ENCODE measurements at places on chromosomes 7 and 10. TPM values are rescaled to one million over a fixed set of nuclear protein-coding genes. Genes with fewer than 3 reads are reported as not detected.

The PIP gene
- total RNA-seq: 0.47 TPM

The DNAJB9 gene
- total RNA-seq: 31.3 TPM

The MGAM2 gene
- 0.13 TPM for total RNA-seq

The PNLIP gene
- not detected for total RNA-seq

The TMEM236 gene
- total RNA-seq: 1.9 TPM

The NME8 gene
- total RNA-seq: 0.44 TPM

The CAMK2B gene
- total RNA-seq: 1.1 TPM

The MCM10 gene
- 0.50 TPM for total RNA-seq

DNA sequence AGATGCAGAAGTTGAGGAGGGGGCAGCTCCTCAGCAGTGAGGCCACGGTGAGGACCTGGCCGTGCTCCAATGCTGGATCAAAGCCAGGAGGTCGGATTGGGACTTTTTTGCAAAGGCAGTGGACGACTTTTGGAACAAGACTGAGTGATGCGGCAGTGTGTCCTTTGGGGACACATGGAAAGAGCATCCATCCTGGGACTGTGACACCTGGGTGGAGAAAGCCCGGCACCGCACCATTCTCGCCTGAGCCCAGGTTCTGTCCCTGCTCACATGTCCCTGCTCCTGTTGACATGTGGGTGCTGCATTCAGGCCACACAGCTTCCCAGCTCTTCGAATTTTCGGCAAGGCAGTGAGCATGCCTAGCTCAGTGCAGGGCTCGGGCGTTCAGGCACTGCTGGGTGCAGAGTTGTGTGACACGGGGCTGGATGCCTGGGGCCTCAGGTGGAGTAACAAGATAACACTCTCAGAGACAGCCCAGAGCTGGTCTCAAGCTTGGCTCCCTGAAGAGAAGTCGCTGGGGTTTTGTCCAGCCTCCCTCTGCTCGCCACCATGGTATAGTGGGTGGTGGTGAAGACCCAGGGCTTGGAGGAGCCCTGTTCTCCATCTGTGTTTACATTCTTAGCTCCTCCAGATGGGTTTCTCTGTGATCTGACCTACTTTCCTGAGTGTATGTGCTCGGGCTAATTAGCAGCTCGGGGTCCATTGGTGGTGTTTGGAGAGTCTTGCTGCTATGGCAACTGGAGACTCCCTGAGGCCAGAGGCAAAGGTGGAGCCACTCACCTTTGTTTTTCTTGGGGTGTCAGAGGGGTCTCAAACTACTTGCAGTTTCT lies 111.7 kb upstream of the BTBD16 start:
- no peak for DNase-seq

GRCh38 chr7:105278565-105278964 lies 110.2 kb downstream of the SRPK2 start:
- DNase-seq: no peak

GRCh38 chr10:18683427-18683826 lies 24.2 kb downstream of the ARL5B start:
- no peak for DNase-seq

GRCh38 chr10:51699145-51699474 lies 285 bp downstream of the CSTF2T start:
- DNase-seq: no peak

DNA sequence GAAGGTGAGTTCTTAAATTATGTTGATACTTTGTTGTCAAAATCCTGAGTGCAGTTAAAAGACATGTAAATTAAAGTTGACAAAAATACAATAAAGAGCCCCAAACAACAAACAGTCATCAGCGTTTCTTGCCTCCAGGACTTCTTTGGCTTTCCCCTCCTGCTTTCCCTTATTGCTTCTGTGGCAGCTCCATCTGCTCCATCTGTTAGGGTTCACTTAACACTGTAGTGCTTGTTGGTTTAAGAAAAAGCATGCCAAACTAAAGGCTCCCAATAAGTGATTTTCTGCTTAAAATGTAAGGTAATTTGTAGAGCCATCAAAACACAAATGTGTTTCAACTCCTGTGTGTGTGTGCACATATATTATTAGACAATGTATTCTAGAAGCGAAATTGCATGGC lies 254.3 kb upstream of the GNAI1 start:
- peak; percentile 55 for DNase-seq

DNA sequence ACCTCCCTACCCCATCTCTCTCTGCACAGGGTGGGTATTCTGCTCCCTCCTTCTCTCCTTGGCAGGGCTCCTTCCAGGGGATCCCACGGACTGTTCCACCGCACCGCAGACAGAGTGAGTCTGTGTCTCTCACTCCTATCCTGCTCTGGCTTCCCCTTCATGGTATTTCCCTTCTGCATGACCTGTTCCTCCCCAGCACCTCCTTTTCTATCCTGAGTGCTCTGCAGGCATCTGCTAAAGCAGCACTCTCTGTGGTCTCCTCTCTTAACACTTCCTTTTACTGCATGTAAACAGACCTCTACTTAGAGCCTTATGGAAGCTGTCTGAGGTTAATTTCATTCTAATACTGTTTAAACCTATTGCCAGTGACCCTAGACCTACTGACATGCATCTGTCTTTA lies 171.5 kb downstream of the CCSER2 start:
- no peak for DNase-seq

DNA sequence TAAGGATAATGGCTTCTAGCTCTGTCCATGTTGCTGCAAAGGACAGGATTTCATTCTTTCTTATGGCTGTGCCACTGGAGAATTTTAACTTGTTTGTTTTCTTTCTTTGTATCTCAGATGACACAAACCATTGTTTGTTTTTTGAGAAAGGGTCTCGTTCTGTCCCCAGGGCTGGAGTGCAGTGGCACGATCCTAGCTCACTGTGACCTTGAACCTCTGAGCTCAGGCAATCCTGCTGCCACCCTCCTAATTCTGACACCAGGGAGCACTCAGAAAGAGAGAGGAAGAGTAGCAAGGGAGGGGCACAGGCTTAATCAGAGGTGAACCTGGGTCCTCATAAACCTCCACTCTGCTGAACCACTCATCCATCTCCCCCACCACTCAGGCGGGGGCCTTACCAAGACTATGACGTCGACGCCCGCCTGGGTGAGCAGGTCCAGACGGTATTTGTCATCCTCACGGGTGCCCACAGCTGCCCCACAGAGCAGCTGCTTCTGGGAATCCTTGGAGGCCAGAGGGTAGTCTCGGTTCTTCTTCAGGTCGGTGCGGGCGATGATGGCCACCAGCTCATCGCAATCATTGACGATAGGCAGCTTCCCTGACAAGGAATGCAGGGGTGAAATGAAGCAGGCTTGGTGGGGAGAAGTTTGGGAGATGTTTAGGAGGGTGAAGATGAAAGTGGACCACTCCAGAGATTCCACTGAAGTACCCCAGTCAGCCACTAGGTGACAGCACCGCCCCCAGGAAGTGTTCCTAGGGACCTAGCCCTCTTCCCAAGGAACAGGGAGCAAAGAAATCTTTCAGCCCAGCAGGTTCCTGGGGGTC lies 11.6 kb downstream of the IMPDH1 start:
- DNase-seq: peak; percentile 64

DNA sequence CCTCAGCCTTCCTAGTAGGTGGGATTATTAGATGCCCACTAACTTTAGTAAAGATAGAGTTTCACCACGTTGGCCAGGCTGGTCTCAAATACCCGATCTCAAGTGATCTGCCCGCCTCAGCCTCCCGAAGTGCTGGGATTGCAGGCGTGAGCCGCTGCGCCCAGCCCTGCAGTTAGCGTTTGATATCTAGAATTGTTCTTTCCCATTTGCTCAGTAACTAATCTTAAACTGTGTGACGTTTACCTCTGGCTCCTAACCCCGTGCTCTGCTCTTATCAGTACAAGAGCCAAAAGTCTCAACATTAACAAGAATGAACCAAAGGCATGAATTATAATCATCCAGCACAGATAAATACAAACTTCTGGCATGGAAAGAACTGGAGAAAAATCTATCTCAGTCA lies 47.4 kb downstream of the IGF2BP3 start:
- no peak for DNase-seq

GRCh38 chr7:111173990-111174389 lies 83.1 kb downstream of the LRRN3 start:
- no peak for DNase-seq

- no peak for DNase-seq
Observed at GRCh38 chr7:45219801-45220435, 62.3 kb downstream of the RAMP3 start.

DNA sequence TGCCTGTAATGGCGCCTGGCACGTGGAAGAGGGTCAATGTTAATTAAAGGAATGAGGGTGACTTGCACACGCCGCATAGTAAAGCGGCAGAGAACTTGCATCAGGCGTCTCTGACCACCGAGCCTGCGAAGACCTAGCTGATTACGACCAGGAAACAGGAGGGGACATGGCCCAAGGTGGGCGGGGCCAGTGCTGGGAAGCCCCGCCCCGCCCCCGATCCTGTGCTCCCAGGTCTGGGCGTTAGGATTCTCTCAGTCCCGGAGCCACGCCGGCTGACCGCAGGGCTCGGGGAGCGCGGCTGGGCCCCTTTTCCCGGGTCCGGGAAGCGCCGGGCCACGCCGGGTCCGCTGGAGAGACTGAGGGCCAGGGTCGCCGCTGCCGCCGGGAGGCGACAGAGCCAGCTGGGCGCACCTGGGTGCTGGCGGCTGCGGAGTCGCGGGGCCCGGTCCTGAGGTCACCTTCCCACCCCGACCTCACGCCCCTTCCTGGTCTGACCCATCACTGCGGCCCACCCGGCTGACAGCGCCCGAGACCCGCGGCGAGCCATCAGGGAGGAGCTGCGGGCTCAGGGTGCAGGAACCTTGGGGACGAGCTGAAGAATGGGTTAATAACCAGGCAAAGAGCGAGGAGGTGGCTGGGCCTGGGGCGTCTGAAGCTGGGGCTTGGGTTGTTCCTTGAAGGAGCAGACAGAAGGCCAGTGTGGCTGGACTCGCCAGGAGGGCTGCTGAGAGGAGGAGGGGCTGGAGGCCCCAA lies 23.0 kb upstream of the GRID1 start:
- peak; percentile 67 for DNase-seq

- no peak for DNase-seq
Observed at GRCh38 chr10:125761961-125762360, 13.7 kb downstream of the MMP21 start.

- no peak for DNase-seq
Observed at GRCh38 chr7:146355216-146355615, 238.6 kb downstream of the CNTNAP2 start.

DNA sequence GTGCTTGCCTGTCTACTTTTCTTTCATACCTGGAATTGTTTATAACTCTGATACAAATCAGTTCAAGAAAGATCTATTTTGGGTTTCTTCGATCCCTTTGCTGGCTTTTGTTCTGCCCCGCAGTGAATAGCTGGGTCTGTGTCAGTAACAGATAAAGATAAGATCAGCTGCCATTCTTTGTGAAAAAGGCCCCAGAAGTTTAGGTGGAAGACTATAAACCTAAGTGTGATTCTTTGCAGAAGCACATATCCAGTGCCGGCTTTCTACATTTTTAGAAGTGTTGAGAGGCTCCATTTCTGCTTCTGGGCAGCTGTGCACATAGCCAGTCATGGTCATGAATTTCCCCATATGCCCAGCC lies 686.4 kb upstream of the C7orf33 start:
- no peak for DNase-seq

- no peak for DNase-seq
Observed at GRCh38 chr7:66826649-66827048, 86.1 kb downstream of the RABGEF1 start.

DNA sequence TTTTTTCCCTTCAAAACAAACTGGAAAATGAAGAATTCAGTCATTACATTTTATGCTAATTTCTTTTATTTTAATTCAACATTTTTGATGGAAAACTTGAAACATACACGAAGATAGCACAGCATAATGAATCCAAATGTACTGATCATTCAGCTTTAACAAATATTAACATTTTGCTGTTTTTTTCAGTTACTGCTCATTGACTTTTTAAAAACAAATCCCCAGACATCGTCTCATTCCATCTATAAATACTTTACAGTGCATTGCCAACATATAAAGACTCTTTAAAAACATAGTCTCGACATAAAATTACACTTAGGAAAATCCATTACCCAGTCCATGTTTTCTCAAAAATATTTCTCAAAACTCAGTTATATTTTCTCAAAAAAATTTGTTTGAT lies 452.3 kb downstream of the GALNT17 start:
- no peak for DNase-seq

DNA sequence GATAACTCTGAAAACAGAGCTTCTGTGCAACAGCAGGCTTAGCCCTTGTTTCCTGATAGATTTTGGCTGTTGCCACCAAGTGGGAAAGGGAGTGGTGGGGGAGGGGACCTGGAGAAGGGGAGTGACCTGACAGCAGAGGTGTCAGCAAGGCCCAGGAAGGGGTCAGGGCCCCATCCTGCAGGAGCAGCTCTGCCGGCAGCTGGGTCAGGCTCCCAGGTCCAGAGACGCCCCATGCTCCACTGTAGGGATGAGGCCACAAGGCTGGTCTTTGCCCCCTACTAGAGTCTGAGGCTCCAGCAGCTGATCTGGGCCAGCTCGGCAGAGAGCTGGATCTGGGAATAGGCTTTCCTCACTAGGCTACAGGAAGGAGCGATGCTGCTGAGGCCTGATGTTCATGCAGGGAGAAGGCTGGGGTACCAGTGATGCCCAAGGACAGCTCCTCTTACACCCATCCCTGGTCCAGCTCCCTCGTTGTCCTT lies 44.0 kb upstream of the ZMIZ1 start:
- DNase-seq: peak; percentile 52

GRCh38 chr7:85612514-85612913 lies 425.7 kb upstream of the SEMA3D start:
- no peak for DNase-seq

- DNase-seq: no peak
Observed at GRCh38 chr7:116632384-116632783, 39.6 kb upstream of the MET start.
